ENCODE measurements at places on chromosomes 1 and 21.

GRCh38 chr21:32022146-32022545 lies 149.3 kb downstream of the HUNK start:
- no peak for DNase-seq

GRCh38 chr1:242870966-242871365 lies 346.5 kb upstream of the PLD5 start:
- DNase-seq: no peak

- DNase-seq: no peak
These were observed 1.2 kb downstream of the LMNA start for GRCh38 chr1:156115514-156116374.

GRCh38 chr1:58652651-58653184 lies 47.1 kb downstream of the MYSM1 start:
- peak; percentile 29 for DNase-seq

GRCh38 chr1:245260110-245260882 lies 105.5 kb downstream of the KIF26B start:
- DNase-seq: no peak

DNA sequence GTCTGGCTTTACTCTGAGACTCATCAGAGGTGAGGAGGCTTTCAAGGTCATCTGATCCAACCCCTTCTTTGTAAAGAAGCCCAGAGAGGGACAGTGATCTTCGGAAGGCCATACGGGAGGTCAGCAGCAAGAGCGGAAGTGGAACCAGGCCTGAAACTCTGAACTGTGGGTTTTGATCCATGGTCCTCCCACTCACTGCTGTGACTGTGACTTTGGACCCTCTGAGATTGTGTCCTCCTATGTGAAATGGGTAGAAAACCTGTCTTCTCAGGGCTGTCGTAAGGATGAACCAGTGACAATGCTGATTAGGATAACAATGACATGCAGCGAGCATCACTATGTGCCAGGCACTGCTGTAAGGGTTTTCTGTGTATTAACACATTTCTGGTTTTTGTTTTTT lies 9.8 kb upstream of the DDOST start:
- no peak for DNase-seq

GRCh38 chr1:233386336-233386735 lies 58.8 kb downstream of the MAP3K21 start:
- DNase-seq: no peak

DNA sequence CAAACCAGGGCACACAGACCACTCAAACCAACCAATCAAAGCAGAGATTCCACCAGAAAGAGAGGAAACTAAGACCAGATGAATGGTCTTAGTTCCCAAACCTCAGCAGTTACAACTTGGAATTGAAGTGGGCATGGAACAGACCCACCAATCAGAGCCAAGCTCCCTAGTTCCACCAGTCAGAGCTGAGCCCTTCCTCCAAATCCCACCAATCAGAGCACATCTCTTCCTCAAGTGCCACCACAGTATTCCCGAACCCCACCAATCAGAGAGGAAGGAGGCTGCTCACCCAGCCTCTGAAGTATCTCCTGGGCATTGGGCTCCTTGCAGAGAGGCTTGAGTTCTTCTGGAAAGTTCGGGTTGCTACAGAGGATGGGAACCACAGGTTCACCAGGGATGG lies 1.4 kb downstream of the GUCA2A start:
- no peak for DNase-seq

GRCh38 chr1:110337704-110338308 lies 1.4 kb upstream of the RBM15 start:
- no peak for DNase-seq

Data from stimulated activated CD8-positive, alpha-beta memory T cell treated with anti-CD3 and anti-CD28 coated beads, Interleukin-7, amount 100 ng/mL, for 1 hour (primary cell).